ENCODE measurements at places on chromosomes 7 and 10. TPM values are rescaled to one million over a fixed set of nuclear protein-coding genes. Genes with fewer than 3 reads are reported as not detected.

DNA sequence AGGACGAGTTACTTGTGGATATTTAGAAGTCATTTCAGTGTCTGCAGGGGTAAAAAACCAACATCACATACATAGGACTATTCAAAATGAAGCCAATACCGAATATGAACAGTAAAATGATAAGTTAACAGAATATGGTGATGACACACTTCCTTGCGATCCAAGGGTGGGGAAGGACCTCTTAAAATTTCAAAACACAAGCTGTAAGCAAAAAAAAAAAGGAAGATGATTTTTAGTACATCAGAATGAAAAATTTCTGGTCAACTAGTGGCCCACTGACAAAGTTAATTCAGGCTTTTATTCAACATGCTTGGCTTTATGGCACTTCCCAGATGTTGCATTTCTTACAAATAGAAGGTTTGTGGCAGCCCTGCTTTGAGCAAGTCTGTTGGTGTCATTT, 19.0 kb upstream of the GALNTL5 start:
- no peak for DNase-seq

GRCh38 chr10:5504146-5505072, 5.0 kb upstream of the CALML5 start:
- DNase-seq = no peak

- no peak for DNase-seq
Observed at GRCh38 chr10:2893158-2893845, 174.0 kb upstream of the PFKP start.

DNA sequence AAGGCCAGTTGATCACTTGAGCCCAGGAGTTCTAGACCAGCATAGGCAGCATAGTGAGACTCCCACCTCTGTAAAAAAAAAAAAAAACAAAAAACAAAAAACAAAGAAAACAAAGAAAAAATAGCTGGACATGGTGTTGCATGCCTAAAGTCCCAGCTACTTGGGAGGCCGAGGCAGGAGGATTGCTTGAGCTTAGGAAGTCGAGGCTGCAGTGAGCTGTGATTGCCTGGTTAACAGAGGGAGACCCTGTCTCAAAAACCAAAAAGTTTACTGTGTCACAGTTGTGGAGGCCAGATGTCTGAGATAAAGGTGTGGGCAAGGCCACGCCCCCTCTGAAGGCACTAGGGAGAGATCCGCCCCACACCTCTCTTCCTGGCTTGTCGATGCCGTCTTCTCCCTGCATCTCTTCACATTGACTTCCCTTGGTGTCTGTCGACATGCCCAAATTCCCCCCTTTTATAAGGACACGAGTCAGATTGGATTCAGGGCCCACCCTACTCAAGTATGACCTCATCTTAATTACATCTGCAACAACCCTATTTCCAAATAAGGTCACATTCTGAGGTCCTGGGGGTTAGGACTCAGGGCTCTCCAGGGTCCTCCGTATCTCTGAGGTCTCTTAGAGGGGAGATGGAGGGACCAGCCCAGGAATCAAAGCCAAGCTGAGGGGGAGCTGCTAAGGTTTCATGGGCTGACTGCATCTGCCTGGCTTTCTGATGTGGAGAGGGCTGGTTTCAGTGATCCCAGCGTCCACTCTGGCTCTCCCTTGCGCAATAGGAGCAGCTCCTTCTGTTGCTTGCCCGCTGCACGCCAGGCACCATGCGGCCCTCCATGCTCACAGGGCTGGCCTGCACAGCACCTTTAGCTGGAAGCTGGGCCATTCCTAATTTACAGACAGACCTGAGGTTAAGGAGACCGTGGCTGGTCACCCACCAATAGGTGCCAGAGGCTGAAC, 23.1 kb downstream of the AGAP3 start:
- no peak for DNase-seq

DNA sequence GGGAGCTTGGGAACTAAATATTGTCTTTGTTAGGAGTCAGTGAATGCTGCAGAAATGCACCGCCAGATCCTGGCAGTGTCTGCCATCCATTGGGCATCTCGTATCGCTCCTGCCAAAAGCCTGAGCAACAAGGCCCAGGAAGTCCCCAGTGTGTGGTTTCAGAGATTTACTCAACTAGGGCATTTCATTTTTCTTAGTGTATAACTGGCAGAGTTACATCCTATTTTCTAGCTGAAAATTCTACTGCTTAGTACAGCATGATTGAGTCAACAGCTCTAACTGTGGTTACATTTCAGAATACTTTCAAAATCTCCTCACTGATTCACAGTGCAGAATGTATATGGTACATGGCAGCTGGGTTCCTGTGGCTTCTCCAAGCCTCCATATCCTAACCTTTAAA, 95.8 kb upstream of the CREB5 start:
- DNase-seq = no peak

DNA sequence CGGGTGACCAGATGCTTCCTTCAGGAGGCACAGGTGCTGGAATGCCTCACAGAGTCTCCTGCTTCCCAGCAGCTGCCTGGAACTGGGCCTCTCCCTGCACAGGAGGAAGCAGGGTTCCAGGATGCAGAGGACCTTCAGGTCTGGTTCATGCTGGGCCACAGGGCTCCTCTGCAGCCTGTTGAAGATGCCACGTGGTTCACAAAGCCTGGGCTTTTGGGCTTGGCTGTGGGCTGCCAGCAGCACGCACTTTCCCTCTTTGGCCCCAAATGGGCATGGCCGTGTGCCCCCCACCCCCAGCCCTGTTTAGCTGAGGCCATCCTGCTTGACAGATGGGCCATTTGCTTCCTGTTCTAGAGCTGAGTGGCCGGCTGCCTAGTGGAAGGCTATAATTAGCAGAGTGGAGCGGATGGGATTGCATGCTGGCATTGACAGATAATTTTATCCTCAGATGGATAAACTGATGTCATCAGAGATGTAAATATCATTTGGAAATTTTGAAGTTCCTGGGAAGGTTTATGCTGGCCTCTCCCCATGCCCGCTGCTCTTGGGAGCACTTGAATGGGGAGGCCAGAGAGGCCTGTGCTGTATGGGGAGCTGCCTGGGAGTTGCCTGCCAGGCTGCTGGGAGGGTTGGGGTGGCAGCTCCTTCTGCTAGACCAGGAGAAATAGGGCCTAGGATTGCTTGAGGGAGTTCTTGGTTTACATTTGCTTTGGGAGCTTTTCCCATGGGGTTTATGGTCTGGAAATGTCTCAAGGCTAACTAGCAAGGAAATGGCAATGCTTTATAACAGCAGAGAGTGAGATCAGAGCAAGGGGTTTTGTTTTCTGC, 28.2 kb downstream of the TSPAN15 start:
- no peak for DNase-seq

Gene TRIL
- 0.32 TPM for polyA plus RNA-seq

Gene NXPH1
- polyA plus RNA-seq = 0.07 TPM

Gene AFAP1L2
- polyA plus RNA-seq = 21.3 TPM

Gene ATP6V0E2
- polyA plus RNA-seq = 38.9 TPM
